ENCODE measurements at places on chromosomes 7 and 10.
A peak's percentile ranks its signal among the peaks of the same experiment; 100 is the strongest.

GRCh38 chr7:129553899-129554461 is 51.6 kb downstream of the SMKR1 start:
- DNase-seq: peak; percentile 26

- no peak for DNase-seq
These were observed 425.8 kb upstream of the AUTS2 start for GRCh38 chr7:69172357-69173077.

GRCh38 chr7:4245866-4246470 is 436.1 kb upstream of the FOXK1 start:
- DNase-seq: no peak

- DNase-seq: peak; percentile 67
These were observed 4.9 kb upstream of the PPIA start for GRCh38 chr7:44791278-44792219.

GRCh38 chr10:94235461-94235860 is 127.3 kb downstream of the NOC3L start:
- DNase-seq: no peak

GRCh38 chr7:46494441-46494840 is 573.4 kb upstream of the IGFBP3 start:
- DNase-seq: no peak

- DNase-seq: no peak
These were observed 51.5 kb upstream of the DPYSL4 start for GRCh38 chr10:132135053-132135872.

Data from AG08396 (cell line).